ENCODE measurements at places on chromosomes 5 and 9. TPM values are rescaled to one million over a fixed set of nuclear protein-coding genes. Genes with fewer than 3 reads are reported as not detected.

- no peak for DNase-seq
- H3K4me3 ChIP-seq: no peak overlapping the region
- H3K27me3 ChIP-seq: no peaks in the 10 kb centered on the region
- peaks cover 3% of the 10 kb centered on the region for H3K4me1 ChIP-seq
- peaks cover 9% of the 10 kb centered on the region for H3K36me3 ChIP-seq
These were observed 6.2 kb downstream of the MYORG start for GRCh38 chr9:34370335-34370969.

Gene SLC6A19
- not detected for total RNA-seq

DNA sequence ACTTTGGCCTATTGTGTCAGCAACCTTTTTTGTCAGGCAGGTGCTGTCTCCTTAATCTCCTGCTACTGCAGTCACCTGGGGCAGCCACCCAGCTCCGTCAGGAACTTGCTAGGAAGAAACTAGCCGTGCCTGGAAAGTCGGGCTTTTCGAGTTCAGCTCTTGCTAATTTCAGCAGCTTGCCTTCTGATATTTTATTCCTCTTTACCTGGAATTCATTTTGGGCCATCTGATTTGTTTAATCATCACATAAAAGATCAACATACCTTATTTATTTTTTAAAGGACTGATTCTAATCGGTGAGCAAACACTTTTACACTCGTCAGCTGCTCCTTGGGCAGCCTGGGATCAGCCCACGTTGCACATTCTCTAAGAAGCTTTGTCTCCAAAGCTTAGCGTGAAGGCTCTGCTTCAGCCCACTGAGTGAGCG, 42.2 kb downstream of the PRLR start:
- no peaks in the 10 kb centered on the region for H3K4me1 ChIP-seq
- DNase-seq: no peak
- H3K27me3 ChIP-seq: no peaks in the 10 kb centered on the region
- H3K36me3 ChIP-seq: no peaks in the 10 kb centered on the region

Gene PLPP1
- 47.2 TPM for total RNA-seq

DNA sequence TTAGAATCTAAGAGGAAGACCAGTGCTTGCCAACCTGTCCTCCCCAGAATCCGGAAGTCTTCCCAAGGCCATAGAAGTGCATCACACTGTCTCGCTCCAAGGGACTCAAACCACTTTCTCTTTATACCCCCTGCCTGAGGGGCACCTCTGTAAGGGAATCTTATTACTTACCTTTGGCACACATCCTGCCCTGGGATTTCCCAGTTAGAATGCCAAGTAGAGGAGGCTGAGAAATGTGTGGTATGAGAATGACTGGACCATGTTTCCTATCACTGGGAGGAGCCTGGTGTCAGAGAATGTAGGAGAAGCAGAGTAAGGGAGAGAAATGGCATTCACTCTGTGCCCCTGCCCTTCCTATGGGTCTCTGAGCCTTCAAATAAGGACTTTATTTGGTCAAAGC, 85.8 kb downstream of the AOPEP start:
- no peaks in the 10 kb centered on the region for H3K36me3 ChIP-seq
- no peak overlapping the region for H3K27ac ChIP-seq
- no peak overlapping the region for H3K4me3 ChIP-seq
- no peaks in the 10 kb centered on the region for H3K27me3 ChIP-seq
- H3K4me1 ChIP-seq: no peaks in the 10 kb centered on the region

Gene IL9
- not detected for total RNA-seq

Gene NXNL2
- 1.9 TPM for total RNA-seq

Gene ANKRD20A1
- total RNA-seq: not detected

Gene WWC1
- total RNA-seq: 41.1 TPM

Gene IRX1
- total RNA-seq: 5.1 TPM

- H3K4me1 ChIP-seq: no peaks in the 10 kb centered on the region
- DNase-seq: no peak
- no peaks in the 10 kb centered on the region for H3K36me3 ChIP-seq
- H3K27ac ChIP-seq: no peak overlapping the region
- H3K27me3 ChIP-seq: no peaks in the 10 kb centered on the region
These were observed 251.2 kb upstream of the IRX4 start for GRCh38 chr5:2133936-2134335.

Gene DOCK8
- total RNA-seq: 2.0 TPM

- H3K27me3 ChIP-seq: peaks cover 43% of the 10 kb centered on the region
- H3K27ac ChIP-seq: no peak overlapping the region
- no peak for DNase-seq
- peak overlapping the region; percentile 44 for H3K4me3 ChIP-seq
- H3K36me3 ChIP-seq: no peaks in the 10 kb centered on the region
These were observed 1.0 kb upstream of the TSLP start for GRCh38 chr5:111070272-111071134.

DNA sequence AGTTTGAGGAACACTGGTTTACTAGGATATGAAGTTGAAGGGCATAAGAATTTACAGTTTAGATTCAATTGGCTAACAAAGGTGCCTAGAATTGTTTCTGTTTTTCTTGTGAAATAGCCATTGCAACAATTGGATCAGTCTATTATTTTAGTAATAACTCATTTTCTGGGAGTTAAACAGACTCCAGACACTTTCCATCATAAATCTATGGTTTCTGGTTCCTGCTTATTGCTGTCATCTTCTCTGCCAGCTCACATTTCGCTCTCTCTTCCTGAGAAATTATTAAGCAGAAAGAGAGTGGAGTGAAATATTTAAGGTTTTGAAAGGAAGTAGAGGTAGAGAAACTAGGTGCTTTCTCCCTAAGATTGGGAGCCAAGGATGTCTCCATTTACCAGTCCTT, 165.1 kb upstream of the PRR16 start:
- H3K4me3 ChIP-seq: no peak overlapping the region
- DNase-seq: no peak
- no peaks in the 10 kb centered on the region for H3K36me3 ChIP-seq
- no peaks in the 10 kb centered on the region for H3K27me3 ChIP-seq
- no peak overlapping the region for H3K27ac ChIP-seq

DNA sequence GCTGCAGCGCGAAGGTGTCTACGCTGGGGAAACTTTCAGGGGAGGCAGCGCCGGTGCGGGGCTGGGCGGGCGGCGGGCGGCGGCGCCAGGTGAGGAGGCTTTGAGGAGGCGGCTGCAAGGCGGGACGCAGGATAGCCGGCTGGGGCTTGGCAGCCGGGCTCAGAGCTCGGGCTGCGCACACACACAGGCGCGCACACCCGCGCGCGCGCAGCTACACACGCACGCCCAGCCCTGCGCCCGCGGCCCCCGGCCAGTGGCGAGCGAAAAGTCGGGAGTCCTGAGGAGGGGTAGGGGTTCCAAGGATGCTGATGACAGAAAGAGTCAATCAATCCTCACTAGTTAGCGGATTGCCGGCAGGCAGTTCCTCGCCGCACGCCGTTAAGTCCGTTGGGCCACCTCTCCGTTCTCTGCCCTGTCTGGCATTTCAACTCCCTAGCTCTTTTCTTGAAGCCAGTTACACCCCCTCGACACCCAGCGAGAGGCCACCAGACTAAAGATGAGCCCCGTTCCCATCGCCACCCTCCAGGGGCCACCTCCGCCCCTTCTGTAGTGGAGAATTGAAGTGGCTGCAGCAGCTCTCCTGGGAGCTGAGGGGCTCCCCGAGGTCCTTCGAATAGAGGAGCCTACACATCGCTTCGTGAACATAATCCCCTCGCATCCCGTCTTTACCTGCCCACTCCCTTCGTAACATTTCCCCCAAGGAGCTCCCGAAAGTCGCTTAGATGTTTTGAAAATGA, 1640.3 kb upstream of the C9orf72 start:
- H3K27me3 ChIP-seq: no peaks in the 10 kb centered on the region
- no peak within 1 kb of the TSS for H3K27ac ChIP-seq
- H3K4me3 ChIP-seq: peak within 1 kb of the TSS; percentile 84
- peak; percentile 83 for DNase-seq
